ENCODE measurements at places on chromosomes 2 and 18. TPM values are rescaled to one million over a fixed set of nuclear protein-coding genes. Genes with fewer than 3 reads are reported as not detected.

The PJVK gene
- 5.4 TPM for total RNA-seq

The MDH1 gene
- 256 TPM for total RNA-seq

The TXNDC9 gene
- 51.9 TPM for total RNA-seq

The CCDC148 gene
- total RNA-seq: 0.26 TPM

The GAL3ST2 gene
- 0.47 TPM for total RNA-seq
